Amniotic stem cell (primary cell): ENCODE measurements at places on chromosomes 3 and 15.

- DNase-seq = no peak
Observed at GRCh38 chr3:52205727-52206372, 7.9 kb downstream of the ALAS1 start.

- no peak for DNase-seq
Observed at GRCh38 chr3:147419781-147420224, 10.6 kb downstream of the ZIC1 start.

GRCh38 chr3:11734-12133 is 184.8 kb upstream of the CHL1 start:
- DNase-seq = no peak

GRCh38 chr3:48528754-48529153 is 24.8 kb upstream of the SHISA5 start:
- no peak for DNase-seq

DNA sequence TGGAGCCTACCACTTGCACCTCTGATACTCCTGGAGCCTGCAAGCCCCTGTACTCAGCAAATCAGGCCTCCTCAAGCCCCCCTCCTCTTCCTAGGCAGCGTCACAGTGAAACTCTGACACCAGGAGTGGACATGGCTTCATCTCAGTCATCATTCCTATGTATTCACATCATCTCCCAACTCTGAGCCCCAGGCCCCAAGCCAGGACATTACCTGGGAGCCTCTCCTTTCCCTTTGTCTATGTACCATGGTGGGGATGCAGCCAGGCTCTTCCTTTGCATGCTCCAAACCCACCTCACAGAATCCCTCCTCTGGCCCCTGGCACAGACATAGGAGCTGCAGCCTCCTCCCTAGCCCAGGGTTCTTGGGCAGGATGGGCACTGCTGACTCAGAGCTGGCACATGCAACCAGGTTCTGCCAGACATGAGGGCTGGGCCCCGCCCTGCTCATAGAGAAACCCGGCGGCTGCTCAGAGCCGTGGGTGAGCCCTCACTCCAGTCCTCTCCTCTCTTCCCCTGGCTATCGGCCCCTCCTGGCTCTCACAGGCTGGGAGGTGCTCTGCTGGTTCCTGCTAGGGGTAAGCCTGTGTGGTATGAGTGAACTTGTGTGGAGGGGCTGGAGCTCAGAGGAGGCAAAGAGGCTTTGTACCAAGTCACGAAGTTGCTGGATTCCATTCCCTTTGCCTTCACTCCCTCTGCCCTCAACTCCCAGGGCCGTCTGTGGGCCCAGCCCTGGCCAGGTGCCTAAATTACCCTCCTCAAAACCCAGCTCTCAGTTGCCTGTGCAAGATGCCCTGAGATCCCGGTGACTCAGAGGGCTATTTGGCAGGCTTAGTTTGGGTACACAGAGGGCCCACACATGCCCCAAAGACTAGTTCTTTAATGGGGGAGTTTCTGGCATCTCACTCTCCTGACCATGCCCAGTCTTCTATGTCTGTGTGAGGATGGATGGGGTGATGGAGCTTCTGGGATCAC is 1.9 kb upstream of the PLCD1 start:
- DNase-seq = no peak

DNA sequence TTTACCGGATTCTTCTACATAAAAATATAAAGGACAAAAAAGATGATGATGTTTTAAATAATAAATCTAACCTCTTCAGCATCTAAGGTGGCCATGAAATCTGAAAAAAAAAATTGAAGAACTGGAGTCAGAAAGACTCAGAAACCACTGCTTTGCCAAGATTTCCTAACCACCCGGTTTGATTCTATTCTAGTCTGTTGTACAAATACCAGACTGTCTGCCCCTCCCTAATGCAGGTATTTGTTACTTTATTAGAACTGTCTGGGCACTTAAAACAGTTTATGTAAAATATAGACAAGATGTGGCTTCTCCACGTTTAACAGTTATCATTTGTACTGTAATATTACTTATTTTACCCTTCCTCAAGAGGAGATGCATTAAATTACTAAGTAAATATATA is 48.8 kb downstream of the UACA start:
- DNase-seq = no peak

DNA sequence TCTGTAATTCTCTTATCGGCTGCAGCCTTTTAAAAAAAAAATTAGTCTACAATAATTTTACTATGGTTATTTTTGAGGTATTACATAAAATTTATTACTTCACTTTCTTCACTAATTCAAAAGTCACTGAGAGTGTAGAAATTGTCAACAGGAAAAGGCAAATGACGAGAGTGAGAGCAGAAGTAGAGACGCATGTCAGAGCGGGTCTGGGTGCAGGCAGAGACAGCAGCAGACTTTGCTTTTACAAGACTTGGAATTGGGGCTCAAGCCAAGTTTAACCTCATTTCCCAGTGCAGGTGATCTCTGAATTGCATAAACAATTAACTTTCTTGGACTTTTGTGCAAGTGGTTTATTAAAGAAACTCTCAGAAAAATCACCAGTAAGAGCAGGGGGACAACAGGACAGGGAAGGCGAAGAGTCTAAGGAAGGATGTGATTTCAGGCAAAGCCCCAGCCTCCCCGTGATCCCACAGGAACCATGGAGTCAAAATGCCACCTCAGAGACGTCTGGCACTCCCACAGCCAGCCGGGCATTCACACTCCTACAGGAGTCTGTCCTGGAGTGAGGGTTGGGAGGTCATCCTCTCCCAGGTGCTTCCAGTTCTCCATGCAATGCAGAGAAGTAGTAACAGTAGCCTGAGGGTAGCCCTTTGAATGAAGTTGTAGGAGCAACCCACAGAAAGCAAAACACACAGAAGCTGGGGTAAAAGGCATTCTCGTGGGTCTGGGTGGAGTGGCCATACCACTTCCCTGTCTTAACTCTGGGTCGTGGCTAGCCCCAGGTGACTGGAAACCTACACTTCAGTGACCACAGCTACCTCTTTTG is 274.0 kb upstream of the TGFBR2 start:
- no peak for DNase-seq

DNA sequence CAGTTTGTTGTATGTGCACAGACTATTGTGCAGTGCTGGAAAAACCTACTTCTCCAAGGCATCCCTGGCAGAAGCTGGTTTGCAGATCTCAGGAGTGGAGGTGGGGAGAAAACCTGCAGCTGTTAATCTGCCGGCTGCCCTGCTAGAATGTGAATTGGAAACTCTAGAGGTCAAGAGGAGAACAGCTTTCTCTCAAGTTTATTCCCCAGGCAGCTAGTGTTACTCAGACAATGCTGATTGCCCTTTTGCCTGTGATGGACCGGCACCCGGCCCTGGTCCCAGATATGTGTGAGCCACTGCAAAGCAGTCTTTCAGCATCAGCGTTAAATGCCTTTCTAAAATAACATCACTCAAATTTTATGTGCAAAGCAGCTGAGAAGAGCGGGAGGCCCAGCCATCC is 129.7 kb upstream of the TPM1 start:
- DNase-seq = no peak

GRCh38 chr3:160919942-160920341 is 163.9 kb downstream of the PPM1L start:
- no peak for DNase-seq

DNA sequence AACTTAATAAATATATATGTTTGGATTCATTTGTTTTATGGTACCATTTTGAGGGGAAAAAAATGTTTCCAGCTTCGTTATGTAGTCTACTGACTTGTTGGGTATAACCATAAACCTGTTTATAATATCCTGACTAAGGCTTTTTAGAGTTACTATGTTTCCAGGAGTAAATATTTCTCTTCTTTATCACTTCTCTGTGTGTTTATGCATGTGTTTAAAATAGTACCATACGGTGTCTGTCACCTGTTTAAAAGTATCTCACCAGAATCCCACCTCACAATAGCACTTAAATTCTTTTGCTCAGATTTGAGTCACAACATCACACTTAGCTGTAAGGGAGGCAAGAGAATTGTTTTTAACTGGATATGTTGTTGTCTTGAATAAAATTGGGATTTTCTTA is 15.1 kb downstream of the LACTB start:
- no peak for DNase-seq

DNA sequence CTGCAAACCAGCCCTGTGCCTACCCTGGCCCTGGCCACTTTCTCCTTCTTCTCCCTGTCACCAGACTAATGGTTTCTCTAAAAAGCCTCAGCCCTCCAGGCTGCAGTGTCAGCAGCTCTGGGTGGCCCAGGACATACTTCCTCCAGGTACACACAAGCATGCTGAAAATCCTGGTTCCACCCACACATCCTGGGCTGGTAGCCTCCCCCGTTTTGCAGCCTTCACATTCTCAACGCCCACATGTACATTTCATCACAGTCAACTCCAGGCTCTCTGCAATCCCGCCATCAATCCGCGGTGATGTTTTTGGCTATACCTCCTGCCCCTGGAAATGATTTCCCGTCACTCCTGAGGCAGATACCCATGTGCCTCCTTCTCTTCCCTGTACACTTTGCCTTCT is 59.4 kb downstream of the MAGEF1 start:
- DNase-seq = no peak

GRCh38 chr3:4982773-4983738 is 3.8 kb downstream of the BHLHE40 start:
- no peak for DNase-seq

DNA sequence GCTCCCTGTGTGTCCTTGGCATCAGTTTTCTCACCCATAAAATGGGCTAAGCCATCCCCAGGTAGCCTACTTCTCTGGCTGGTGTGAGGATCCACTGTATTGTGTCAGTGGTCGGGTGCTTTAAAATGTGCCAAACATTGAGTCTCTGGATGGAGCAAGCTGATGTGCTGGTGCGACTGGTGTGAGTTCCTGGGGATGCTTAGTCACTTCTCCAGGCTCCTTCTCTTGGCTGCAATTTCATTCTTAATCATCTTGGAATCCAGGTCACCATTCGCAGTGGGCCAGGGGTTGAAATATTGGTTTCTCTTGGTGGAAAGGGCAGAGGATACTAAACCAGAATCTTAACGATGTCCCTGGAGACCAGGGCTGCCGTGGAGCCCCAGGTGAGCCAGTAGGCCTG is 29.3 kb downstream of the SCN5A start:
- DNase-seq = no peak

- DNase-seq = no peak
Observed at GRCh38 chr3:154040283-154040682, 80.9 kb upstream of the ARHGEF26 start.

DNA sequence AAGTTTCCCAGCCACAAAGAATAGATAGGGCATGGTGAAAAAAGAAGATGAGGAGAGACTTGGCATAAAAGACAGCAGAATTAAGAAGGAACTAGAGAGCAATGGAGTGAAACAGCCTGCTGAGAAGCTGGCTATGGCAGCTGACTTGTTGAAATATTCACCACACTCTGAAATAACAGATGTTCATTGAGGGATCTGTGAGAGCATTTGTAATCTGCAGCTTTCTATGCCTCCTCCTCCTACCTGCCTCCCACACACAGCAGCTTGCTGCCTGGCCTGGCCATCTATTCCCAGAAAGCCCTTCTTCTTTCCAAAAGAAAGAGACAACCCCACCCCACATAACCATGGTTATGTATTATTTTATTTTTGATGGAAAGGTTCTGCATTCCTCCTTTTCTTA is 303.9 kb downstream of the GAP43 start:
- DNase-seq = no peak

DNA sequence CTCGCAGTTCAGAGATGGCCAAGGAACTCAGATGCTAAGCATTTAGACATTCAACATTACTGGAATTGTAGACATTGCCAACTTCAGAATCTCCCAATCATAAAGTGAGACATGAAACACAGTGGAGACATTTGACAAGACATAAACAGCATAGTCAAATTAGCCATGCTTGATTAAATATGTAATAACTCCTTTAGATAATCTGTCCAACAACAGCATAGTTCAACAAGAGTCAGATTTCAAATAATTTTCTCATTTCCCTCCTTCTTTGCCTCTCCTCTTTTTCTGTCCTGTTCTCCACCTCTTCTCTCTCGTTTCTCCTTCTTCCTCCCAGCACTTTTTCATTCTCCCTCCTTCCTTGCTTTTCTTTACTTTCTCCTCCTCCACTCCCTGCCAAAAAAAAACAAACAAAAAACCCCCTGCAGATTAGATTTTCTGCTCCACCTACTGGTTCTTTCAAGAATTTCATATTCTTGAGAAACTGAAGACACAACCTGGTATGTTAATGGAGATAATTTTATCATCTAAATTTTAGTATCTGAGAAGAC is 20.2 kb downstream of the CPOX start:
- DNase-seq = no peak

- DNase-seq = no peak
Observed at GRCh38 chr3:114299941-114300624, 6.3 kb downstream of the TIGIT start.

DNA sequence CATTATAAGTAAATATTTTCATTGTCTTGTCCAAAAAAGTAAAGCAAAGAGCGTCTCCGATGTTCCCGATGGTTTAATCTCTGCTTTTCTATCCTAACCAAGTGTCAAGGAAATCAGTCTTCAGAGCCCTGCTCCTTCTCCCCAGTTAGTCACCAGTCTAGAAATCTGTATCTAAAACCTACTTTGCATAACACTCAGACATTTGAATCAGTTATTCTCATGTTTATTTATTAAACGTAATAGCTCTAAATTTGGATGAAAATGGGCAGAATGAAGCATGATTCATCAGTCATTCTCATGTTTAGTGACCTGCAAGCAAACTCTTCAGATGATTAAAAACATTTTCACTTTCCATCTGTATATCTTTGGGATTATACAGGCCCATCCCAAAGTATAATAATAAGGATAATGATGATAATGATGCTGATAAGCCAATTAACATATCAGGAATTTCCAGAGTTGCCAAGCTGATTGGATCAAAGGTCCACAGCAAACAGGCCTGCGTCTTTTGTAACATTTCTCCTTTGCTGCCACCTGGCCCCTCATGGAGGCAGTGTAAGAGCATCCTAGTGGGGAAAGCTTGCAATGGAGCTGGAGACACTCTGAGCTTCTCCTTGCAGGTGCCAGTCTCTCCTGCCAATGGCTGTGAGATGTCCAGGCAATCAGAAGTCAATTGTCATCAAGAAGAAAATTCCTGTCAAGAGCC is 273.9 kb downstream of the IGSF11 start:
- DNase-seq = no peak

- DNase-seq = no peak
Observed at GRCh38 chr15:83747050-83747717, 93.3 kb downstream of the ADAMTSL3 start.

DNA sequence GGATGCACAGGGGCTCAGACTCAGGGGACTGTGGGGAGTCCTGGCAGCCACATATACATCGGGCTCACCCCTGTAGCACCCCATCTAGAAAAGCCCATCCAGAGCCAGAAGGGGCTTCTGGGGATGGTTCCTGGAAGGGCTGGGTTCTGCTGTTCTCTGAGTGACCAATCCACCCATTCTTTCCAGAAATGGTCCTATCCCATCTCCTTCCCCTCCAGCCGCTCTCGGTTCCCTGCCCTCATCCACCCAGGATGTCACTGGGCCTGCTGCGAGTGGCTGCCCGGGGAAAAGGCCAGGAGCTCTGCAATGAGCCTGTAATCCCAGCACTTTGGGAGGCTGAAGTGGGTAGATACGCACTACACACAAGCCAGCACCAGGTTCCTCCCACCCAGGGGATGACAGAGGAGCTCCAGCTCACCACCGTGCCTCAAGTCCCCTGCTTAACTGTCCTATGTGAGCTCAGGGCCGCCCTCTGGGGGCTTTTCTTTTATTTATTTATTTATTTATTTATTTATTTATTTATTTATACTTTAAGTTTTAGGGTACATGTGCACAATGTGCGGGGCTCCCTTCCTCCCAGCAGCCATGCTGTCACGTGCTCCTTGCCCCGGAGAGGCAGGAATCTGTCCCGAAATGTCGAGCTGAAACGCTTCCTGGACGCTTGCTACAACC is 13.6 kb upstream of the CSK start:
- no peak for DNase-seq
